ENCODE measurements at places on chromosomes 7 and 10.

- no peak for DNase-seq
These were observed 718 bp upstream of the UMAD1 start for GRCh38 chr7:7639847-7640220.

DNA sequence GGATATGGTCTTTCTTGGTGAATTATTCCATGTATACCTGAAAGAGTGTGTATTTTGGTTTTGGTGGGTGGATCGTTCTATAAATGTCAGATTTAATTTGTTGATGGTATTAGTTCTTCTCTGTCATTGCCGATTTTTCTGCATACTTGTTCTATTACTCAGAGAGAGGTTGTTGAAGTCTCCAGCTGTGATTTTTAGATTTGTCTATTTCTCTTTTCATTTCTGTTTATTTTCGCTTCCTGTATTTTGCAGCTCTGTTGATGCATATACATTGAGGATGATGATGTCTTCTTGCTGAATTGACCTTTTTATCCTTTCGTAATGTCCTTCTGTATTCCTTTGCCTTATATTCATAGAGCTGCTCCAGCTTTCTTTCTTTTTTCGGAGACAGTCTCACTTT lies 12.1 kb upstream of the BHLHA15 start:
- DNase-seq, result no peak

GRCh38 chr10:75987616-75988015 lies 556.2 kb downstream of the LRMDA start:
- DNase-seq, result no peak

- no peak for DNase-seq
These were observed 287.8 kb upstream of the MKLN1 start for GRCh38 chr7:131039836-131040235.

GRCh38 chr7:94052398-94053180 lies 48.4 kb upstream of the BET1 start:
- DNase-seq, result no peak

DNA sequence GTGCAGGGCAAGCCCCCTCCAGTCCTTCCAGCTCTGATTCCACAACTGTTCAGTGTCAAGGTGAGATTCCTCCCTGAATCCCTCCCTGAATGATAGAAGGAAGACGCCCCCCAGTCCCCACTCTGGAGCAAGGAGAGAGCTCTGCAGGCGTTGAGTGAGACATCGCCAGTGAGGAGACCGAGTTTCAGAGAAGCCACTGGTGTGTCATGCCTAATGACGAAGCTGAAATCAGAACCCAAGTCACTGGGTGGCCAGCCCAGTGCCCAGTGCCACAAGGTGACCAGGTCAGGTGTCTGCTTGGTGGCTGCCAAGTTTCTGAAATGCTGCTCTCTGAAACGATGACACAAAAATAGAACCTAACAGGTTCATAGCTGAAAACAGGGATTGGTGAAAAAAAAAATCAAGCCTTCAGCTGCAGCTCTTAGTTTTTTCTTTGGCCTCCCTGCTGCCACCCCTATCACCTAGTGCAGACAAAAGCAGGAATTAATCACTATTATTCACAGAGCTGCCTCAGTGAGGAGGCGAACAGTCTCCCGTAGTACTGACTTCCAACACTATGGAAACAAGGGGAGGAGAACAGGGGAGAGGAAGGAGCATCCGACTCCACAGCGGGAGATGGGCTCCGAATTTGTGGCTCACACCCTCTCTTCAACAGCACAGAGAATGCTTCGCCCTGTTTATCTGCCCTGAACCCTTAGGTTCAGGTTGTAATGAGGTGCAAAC lies 153.5 kb downstream of the ARHGAP12 start:
- DNase-seq, result no peak

GRCh38 chr7:94510582-94511496 lies 1.2 kb downstream of the CASD1 start:
- no peak for DNase-seq

- DNase-seq, result no peak
These were observed 156.9 kb upstream of the SH2B2 start for GRCh38 chr7:102129636-102130370.

DNA sequence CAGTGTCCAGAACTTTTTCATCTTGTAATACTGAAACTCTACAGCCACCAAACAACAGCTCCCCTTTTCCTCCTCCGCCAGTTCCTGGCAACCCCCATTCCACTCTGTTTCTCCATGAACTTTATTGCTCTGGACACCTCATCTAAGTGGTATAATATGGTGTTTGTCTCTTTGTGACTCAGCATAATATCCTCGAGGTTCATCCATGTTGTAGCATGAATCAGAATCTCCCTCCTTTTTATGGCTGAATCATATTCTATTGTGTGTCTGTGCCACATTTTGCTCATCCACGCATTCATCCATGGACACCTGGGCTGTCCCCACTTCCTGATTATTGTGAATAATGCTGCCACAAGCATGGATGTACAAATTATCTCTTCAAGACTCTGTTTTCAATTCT lies 124.4 kb upstream of the FGFR2 start:
- DNase-seq, result no peak

DNA sequence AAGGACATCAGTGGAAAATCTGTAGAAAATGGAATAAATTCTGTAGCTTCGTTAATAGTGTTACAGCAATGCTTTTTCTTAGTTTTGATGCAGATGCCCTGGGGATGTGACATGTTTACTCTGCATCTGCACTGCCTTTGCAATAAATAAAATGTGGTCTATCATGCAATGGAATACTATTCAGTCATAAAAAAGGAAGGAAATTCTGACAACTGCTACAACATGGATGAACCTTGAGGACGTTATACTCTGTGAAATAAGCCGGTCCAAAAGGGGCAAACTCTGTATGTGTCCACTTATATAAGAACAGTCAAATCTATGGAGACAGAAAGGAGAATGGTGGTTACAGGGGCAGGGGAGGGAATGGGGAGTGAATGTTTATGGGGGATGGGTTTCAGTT lies 13.5 kb downstream of the GRIFIN start:
- DNase-seq, result no peak

- DNase-seq, result no peak
These were observed 85.4 kb downstream of the KCNMA1 start for GRCh38 chr10:77552252-77552651.

DNA sequence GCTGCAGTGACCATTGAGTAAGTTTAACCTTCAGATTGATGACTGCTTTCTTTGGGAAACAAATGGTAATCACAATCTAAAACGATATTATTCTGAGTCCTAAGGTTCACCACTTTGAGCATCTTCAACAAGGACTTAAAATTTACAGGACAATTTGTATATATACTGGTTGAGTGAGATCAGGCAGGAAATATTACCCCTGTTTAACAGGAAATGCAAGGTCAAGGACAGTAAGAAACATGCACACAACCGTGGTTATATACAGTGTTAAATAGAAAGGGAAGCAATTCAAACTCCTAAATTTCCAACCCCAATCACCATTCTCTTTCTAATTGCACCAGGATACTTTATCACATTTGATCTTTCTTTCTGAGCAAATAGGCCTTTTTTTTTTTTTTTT lies 96.1 kb downstream of the ZNF277 start:
- no peak for DNase-seq

GRCh38 chr7:115191526-115191925 lies 269.6 kb downstream of the MDFIC start:
- DNase-seq, result no peak

- no peak for DNase-seq
These were observed 6.1 kb upstream of the PKD1L1 start for GRCh38 chr7:47954231-47954911.

DNA sequence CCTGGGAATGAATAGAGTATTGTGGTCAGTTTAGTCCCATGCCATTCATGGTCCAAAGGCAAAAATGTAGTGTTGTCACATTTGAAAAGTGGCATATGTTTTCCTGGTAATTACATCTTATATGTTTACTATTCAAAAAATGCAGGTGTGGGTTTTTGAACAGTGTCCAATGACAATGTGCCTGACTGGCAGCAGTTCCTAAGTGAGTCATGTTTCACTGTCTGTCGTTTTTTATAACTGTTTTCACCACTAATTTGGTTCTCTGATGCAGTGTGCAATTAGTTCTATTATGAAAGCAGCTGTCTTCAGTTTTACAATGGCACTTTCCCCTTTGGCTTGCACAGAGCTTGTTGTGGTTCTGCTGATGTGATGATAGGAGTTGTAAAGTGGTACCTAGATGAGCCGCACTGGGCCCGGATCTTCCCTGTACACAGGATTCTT lies 162.3 kb downstream of the SEM1 start:
- DNase-seq, result no peak

DNA sequence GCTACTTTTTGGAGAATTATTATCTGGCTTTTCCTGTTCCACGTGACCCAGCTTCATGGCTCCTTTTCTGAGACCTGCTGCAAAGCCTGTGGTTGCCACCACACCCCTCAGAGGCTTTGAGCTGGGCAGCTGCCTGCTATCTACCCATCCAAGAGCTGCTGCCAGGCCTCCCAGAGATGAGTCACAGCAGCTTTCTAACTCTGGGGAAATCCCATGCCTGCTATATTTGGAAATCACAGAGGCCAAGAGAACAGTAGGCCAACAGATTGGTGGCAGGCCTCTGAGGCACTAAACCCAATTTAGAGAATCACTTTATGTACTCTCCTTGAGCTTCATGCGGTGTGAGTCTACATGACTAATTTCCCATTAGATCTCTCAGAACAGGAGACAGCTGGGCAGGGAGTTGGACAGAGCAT lies 35.2 kb downstream of the SGCE start:
- DNase-seq, result no peak

DNA sequence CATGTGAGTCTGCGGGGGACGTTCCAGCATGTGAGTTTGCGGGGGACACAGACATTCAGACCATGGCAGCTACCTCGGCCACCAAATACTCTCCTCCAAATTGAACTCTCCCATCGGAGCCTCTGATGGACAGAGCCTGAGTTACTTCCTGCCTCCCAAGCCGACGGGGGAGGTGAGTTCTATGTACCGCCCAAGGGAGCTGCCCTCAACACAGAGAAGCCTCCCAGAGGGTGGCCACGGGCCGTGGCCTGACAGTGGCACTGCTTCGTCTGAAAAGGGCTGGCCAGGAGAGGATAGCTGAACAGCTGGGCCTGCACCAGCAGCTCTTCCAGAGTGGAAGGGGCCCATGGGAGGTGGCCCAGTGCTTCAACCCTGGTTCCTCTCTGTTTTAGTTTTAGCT lies 274.5 kb upstream of the PPP2R2D start:
- no peak for DNase-seq

- no peak for DNase-seq
These were observed 43.4 kb downstream of the FAM20C start for GRCh38 chr7:235576-236395.

DNA sequence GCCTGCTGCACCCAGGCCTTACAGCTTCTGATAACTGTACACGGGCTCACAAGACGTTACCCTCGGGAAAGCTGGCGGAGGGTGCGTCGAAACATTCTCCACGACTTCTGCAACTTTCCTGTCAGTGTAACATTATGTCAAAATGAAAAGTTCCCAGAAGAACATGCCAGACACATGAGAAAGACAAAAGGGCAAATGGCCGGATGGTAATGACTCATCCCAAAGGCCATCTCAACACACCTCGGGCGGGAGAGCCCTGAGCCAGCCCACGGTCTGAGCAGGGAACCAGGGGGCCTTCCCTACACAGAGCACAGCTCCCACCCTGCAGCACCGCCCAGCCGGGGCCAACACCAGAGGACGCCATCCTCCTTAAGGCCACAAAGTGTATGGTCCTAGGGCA lies 118.7 kb downstream of the MAD1L1 start:
- no peak for DNase-seq

DNA sequence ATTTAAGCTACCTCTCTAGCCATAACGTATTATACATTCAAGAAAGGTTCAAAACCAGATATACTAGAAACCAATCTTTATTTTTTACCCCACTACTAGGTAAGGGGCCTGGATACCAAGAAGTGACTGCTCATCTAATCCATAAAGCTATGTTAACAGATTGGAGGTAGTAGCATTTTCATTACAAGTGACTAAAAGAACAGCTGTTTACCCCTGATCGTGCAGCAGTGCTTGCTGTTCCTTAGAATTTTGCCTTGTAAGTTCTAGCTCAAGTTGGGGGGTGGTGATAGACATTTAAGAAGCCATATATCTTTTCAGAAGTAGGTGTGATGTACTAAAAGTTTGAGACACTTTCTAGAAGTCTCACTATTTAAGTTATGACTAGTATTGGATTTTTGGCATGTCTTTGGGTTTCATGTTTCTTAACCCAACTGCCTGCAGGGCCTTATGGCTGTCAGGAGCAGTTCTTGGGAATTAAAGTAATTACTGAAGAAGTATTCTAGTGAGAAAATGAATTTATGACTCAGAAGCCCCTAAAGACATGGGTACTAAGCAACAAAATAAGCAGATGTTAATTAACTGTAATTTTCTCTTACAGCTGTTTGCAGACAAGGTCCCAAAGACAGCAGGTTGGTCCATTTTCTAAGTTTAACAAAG lies 2.3 kb downstream of the PPIA start:
- no peak for DNase-seq

DNA sequence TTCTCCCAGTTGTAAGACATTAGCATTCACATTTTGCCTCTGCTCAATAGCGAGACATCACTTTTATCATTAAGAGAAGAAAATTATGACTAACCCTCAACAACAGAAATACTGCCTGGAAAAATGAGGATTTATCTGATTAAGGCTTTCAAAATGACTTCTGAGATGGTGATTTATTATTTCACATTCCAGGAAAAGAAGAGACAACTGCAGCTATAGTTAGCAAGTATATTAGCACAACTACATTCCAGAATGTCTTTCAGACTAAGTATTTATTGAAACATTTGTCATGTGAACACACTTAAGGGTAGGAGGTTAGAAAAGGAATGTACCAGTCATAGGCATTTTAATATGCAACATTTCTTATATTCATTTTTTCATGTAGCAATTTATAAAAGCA lies 162.0 kb downstream of the IQUB start:
- DNase-seq, result no peak

GRCh38 chr7:27997188-27997707 lies 183.3 kb downstream of the JAZF1 start:
- DNase-seq, result no peak

DNA sequence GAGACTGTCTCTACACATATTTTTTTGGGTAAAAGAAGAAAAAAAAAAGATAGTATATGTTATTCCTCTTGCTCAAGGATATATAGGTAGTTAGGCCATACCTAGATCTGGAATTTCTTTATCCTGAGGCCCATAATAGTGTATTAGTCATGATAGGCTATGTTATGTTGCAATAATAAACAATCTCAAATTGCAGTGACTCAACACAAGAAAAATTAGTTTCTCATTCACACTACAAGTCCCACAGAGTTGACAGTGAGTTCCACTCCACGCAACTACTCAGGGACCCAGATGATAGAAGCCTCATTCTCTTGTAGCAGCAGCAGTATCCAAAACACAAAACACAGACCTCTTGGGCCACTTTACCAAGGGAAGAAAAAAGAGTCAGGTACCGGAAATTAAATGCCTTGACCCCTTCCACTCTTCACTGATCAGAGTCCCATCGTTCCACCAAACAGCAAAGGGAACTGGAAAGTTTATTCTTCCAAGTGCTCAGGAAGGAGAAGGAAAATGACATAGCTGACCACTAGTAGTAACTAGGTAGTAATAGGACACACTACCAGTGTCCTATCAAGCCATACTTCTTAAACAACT lies 7.4 kb upstream of the C10orf67 start:
- DNase-seq, result no peak

DNA sequence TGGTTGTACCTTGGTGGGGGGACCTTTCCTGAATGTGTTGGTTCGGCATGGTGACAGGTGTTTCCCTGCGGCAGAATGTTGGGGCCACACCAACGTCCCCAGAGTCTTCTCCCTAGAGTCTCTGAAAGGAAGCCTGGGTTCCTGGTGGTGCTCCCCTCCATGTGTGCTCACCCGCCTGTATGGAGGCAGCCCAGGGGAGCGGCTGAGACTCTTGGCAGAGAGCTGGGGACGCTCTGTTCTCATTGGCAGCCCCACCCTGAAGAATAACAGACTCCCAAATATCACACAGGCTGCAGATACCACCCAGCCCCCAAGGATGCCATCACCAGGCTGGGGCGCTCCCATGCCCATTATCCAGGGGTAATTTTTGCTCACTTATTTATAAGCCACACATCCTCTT lies 34.8 kb downstream of the CHST12 start:
- no peak for DNase-seq
